ENCODE measurements at places on chromosomes 7 and 10. TPM values are rescaled to one million over a fixed set of nuclear protein-coding genes. Genes with fewer than 3 reads are reported as not detected.

MPLKIP gene
- 50.0 TPM for total RNA-seq

TUBAL3 gene
- total RNA-seq, result not detected

DNA sequence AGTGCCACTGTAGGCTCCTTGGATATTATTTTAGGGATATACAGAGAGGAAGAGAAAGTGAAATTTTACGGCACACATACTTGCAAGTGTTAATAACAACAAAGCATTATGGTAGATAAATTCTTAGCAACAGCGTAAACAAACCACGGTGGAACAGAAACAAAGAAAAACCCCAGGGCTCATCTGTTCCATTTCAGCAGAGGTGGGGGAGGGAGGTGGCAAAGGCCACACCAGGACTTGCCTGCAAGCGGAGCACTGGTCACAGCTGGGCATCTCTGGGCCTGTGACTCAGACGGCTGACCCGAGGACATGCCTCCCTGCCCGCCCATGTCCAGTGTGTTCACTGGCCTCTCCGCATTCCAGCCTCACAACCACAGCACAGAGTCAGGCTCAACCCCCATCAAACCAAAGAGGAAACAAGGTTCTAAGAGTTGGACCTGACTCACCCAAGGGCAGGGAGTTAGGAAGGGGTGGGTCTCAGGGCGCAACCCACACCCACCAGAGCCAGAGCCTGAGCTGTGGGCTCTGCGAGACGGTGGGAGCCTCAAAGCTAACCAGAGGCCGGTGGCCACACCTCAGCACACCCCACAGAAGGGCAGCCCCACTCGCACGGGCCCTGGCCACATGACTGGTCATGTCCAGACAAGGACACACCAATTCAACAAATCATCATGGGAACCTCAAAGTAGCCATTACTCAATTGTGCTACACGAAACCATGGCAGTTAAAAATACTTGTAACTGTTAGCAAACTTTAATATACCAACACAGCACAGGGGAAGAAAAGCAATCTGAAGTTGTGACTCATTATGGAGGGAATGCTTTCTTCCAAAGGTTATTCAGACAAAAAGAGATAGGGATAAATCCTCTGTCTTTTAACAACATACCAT lies 10.7 kb downstream of the ESYT2 start:
- DNase-seq, result peak; percentile 87

STK31 gene
- not detected for total RNA-seq

OPN1SW gene
- total RNA-seq, result not detected

ZDHHC6 gene
- 36.6 TPM for total RNA-seq

Measured in activated CD8-positive, alpha-beta T cell treated with anti-CD3 and anti-CD28 coated beads for 36 hours (primary cell).